ENCODE measurements at places on chromosomes 7 and 10. TPM values are rescaled to one million over a fixed set of nuclear protein-coding genes. Genes with fewer than 3 reads are reported as not detected.

The POLR2J3 gene
- total RNA-seq, result 28.6 TPM

DNA sequence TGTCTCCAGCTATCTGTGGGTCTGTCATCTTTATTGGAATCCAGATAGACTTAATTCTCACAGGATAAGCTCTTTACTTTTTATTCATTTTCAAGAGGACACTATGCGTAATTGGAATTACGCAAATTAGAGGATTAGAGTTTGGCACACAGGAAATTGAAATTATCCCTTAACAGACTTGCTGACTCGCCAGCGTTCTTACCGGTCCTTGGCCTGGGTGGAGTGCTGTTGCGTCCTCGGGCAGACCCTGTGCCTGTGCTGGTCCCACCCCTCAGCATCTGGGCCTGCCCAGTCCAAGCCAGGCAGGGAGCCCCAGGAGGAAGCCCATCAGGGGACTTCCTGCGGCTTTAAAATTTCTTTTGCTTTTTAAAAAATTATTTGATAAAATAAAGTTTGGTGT is 101.8 kb downstream of the MKI67 start:
- H3K27ac ChIP-seq, result no peak overlapping the region
- H3K4me1 ChIP-seq, result no peaks in the 10 kb centered on the region
- H3K36me3 ChIP-seq, result no peaks in the 10 kb centered on the region
- H3K27me3 ChIP-seq, result no peaks in the 10 kb centered on the region
- DNase-seq, result no peak
- H3K4me3 ChIP-seq, result no peak overlapping the region

- peak; percentile 66 for DNase-seq
- H3K4me1 ChIP-seq, result peaks cover 17% of the 10 kb centered on the region
- no peaks in the 10 kb centered on the region for H3K36me3 ChIP-seq
- no peak overlapping the region for H3K4me3 ChIP-seq
- no peaks in the 10 kb centered on the region for H3K27me3 ChIP-seq
Measured at GRCh38 chr7:80640846-80641245, 2.4 kb downstream of the CD36 start.

- H3K4me3 ChIP-seq, result no peak overlapping the region
- peak; percentile 40 for DNase-seq
Measured at GRCh38 chr7:137954614-137955013, 47.3 kb downstream of the CREB3L2 start.

DNA sequence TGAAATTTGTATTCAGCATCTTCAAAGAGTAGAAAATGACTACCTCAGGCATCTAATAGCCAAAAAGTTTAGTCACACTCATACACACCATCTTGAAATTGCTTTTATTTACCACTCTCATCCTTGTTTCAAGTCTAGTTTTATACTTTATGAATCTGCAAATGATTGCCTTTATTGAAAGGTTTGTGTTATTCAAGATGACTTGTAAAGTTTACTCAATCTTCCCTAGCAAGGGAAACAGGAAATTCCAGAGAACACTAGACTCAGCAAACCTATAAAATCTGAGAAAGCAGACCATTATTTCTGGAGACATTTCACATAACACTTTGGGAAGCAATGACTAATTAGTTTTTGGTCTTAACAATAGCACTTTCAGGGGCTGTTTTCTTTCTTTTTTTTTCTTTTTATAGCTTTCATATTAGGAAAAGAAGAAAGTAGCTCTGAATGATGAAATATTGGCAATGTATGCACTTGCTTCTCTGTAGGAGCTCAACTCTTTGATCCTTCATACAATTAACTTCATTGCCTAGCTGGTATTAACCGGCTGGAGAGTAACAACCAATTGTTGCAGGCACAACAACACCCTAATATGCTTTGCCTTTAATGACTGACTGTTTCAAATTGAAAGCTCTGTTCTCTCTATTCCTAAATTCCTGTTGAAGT is 68.9 kb upstream of the HDAC9 start:
- DNase-seq, result peak; percentile 52
- H3K27me3 ChIP-seq, result no peaks in the 10 kb centered on the region
- no peaks in the 10 kb centered on the region for H3K36me3 ChIP-seq

GRCh38 chr7:87083865-87084519 is 24.5 kb upstream of the ELAPOR2 start:
- no peak overlapping the region for H3K4me3 ChIP-seq
- no peak overlapping the region for H3K27ac ChIP-seq
- no peaks in the 10 kb centered on the region for H3K27me3 ChIP-seq
- H3K4me1 ChIP-seq, result no peaks in the 10 kb centered on the region
- H3K36me3 ChIP-seq, result no peaks in the 10 kb centered on the region

DNA sequence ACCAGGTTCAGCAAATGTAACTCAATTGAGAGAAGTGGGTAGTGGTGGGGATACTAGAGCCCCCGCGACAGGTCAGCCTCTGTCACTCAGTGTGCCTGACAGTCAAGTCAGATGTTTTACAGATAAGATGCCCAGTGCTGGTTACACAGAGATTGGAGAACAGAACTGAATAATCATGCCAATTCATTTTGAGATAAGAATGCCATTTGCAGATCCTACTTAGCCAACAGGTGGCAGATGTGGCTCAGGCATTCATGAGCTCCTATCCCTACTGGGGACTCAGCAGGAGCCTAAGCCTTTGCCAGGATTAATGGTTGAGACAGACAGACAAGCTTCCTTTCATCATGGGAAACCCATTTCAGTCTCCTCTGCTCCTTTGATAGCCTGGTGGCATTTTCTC is 137.8 kb downstream of the MAPK8 start:
- H3K36me3 ChIP-seq, result peaks cover 16% of the 10 kb centered on the region
- no peak overlapping the region for H3K27ac ChIP-seq
- peak; percentile 27 for DNase-seq
- H3K4me3 ChIP-seq, result no peak overlapping the region

Data from fibroblast of lung (primary cell).